Activated CD4-positive, alpha-beta T cell treated with anti-CD3 and anti-CD28 coated beads, Interleukin-2, Interleukin-4, amounts not matched to agents 100 ng/mL and 50 ng/mL, durations not matched to agents 16 hours and 8 hours (primary cell): ENCODE measurements at places on chromosomes 16 and 17.
A peak's percentile ranks its signal among the peaks of the same experiment; 100 is the strongest.

GRCh38 chr17:80444644-80444979 lies 29.6 kb downstream of the ENDOV start:
- no peak for DNase-seq

GRCh38 chr16:29290631-29291247 lies 115.8 kb downstream of the NPIPB11 start:
- peak; percentile 74 for DNase-seq

GRCh38 chr17:77560841-77561240 lies 397.7 kb upstream of the TNRC6C start:
- no peak for DNase-seq

GRCh38 chr17:49472527-49472926 lies 22.6 kb upstream of the NGFR start:
- DNase-seq = no peak

DNA sequence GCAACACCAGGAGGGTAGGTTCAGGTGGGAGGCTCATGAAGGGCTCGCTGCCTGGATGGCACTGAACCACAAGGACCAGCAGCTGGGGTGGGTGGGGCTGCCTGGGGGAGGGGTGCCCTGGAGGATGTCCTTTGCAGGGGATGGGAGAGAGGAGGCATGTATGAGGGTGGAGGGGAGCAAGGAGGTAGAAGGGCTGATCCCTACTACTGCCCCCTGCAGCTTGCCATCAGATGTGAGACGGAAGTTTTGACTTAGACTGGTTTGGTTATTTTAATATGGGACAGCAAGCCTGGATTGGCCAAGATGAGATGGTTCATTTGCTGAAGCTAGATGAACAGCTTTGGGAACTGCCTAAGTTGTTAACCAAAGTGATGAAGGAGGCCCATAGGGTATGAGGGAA lies 115.9 kb downstream of the SEC14L1 start:
- DNase-seq = no peak

GRCh38 chr16:14427371-14427948 lies 202.6 kb downstream of the PARN start:
- no peak for DNase-seq

- no peak for DNase-seq
Measured at GRCh38 chr16:381012-381788, 578 bp downstream of the PGAP6 start.

- no peak for DNase-seq
Measured at GRCh38 chr17:2179615-2180295, 123.8 kb downstream of the SMG6 start.

GRCh38 chr17:19431691-19432090 lies 20.7 kb downstream of the RNF112 start:
- DNase-seq = no peak

DNA sequence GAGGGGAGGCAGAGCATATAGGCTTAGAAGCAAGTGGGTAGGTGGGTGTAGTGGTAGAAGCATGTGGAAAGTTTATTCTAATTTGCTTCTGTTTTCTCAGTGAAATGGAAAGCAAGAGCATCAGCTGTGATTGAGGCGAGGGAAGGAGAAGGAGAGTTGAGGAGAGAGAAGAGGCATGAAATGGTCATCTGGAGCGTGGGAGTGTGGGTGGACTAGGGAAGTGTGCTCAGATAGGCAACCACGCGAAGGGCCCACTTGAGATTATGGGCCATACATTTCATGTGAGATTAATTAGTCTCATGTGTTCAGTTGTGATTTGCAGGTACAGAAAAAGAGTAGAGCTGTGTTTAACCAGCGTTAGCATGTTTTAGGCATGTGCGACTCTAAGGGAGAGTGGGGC lies 20.8 kb upstream of the CDC6 start:
- no peak for DNase-seq

DNA sequence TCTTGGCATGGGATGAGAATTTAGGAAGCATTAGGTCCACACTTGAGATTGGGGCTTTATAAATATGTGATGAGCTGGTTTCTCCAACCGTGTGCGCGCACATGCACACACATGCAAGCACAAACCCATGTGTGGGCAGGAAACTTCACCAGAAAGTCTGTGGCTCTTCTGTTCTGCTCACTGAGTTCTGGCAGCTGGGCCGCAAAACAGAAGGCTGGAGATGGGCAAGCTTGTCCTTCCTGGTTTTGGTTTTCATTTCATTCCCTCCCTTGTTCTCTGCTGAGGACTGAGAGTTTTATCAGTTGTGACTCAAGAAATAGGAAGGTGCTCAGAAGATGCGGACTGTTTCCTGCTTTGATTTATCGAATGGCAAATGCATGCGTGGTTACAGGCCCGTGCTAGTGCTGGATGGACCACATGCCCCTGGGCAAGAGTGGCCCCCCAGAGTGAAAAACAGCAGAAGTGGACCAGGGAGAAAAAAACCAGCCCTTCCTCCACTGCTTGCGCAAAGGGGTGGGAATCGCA lies 14.1 kb downstream of the MAP3K14 start:
- peak; percentile 54 for DNase-seq

- DNase-seq = peak; percentile 69
Measured at GRCh38 chr17:28484296-28484695, 10.9 kb downstream of the SLC13A2 start.

- no peak for DNase-seq
Measured at GRCh38 chr16:67357561-67357960, 30.9 kb downstream of the LRRC36 start.

DNA sequence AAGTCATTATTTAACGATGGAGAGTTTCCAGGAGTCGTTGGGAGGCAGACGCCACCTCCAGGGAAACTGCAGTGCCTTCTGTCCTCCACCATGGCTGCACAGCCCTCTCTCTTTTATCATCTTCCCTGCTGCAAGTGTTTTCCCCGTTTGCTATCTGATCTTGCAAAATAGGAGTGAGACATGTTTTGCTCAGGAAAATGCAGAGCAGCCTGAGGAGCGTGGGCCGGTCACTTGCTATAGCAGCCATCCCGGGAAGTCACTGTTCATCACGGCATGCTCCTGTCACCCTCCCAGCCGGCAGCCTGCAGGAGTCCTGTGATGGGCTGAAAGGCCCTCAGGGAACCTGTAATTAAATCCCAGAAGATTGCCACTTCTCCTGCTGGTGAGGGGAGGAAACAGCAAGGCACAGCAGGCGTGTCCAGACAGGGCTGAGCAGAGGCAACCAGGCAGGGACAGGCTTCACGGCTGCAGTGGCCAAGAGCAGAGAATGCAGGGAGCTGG lies 143.1 kb downstream of the GSG1L start:
- DNase-seq = no peak
